ENCODE measurements at places on chromosomes 2 and 18.

DNA sequence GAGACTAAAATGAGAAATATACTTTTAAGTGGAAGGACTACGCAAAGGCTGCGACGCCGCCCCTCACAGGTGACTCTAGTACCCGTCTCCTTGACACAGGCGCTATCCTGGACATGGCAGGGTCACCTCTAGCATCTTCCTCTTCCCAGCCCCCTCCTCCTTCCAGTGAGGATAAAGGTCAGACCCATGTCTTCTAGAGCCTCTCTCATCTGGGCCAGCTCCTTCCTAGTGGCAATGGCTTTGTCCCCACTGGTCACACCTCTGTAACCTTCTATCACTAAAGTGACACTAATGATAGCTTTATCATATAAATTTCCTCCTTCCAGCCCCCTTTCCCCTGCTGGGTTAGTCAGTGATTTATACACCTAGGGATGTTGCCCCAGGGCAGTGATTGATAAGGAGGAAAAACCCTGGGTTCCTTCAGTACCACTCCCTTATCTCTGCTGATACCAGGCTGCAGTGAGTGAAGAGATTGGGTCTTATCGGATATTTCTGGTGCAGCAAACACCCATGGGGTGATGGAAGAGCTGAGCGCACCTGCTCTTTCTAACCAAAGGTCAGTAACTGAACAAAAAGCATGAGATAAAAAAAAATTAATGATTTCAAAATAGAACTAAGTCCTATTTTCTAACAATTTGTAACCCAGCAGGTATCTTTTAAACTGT, 62.0 kb upstream of the FZD5 start:
- no peak for DNase-seq

DNA sequence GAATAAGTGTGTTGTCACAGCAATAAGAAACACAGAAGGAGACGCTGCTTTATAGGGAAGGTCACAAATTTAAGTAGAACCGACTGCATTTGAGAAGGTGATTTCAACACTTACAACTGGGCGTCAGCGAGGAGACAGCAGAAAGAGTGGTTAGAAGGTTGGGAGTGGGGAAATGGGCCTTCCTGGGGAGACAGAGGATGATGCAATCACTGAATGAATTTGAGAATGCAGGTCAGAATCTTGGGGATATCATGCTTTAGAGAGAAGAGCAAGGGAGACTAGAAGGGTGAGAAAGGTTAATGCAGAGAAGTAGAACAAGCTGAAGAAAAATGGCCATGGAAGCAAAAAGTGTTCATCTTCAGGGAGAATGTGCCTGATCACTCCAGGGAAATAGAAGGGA, 616.1 kb upstream of the FAM98A start:
- DNase-seq, result no peak

- no peak for DNase-seq
Observed at GRCh38 chr2:175579646-175580045, 398.1 kb upstream of the ATP5MC3 start.

DNA sequence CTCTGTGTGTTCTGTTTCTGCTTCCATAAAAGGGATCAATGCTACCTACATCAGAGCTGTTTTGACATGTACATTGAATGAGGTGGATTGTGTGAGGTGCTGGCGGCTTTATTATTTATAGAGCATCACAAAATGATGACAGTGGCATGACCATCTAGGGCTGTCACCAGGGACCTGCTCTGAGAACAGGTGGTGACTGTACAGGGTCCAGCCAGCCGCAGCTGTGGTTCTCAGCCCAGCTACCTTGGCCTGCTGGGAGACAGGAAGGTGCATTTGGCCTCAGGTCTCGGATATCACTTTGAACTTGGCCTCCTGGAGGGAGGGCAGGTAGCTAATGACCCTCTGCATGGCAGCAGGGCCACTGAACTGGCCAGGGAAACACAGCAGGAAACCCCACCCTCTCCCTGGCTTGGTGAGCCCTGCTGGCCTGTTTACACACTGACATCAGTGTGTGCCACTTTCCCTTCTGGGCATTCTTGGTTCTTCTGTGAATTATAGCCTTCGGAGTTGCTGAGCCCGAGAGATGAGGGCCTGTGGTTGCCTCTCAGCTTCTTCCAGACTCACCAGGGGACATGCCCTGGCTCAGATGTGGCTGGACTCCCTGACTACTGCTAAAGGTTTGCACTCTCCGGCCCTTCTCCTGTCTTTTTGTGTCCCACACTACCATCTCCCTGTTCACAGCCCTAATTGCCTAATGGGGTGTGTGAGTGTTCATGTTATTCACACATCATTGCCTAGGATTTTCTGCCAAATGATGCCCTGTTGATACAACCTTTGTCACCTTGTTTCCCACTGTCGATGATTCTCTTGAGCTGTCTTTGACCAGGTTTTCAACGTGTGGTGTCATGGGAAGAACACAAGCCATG, 109.2 kb upstream of the RAB12 start:
- no peak for DNase-seq

GRCh38 chr2:219946529-219946928, 319.1 kb downstream of the SLC4A3 start:
- DNase-seq, result no peak

DNA sequence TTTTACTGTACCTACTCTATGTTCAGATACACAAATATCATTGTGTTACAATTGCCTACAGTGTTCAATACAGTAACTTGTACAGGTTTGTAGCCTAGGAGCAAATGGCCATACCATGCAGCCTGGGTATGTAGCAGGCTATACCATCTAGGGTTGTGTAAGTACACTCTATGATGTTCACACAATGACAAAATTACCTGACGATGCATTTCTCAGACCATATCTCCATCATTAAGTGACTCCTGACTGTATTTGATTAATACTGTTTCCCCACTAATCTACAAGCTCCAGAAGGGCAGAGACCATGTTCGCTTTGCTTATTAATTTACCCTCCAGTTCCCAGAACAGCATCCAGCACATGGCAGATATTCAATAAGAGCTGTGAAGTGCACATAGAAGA, 372.2 kb downstream of the METTL4 start:
- DNase-seq, result no peak

DNA sequence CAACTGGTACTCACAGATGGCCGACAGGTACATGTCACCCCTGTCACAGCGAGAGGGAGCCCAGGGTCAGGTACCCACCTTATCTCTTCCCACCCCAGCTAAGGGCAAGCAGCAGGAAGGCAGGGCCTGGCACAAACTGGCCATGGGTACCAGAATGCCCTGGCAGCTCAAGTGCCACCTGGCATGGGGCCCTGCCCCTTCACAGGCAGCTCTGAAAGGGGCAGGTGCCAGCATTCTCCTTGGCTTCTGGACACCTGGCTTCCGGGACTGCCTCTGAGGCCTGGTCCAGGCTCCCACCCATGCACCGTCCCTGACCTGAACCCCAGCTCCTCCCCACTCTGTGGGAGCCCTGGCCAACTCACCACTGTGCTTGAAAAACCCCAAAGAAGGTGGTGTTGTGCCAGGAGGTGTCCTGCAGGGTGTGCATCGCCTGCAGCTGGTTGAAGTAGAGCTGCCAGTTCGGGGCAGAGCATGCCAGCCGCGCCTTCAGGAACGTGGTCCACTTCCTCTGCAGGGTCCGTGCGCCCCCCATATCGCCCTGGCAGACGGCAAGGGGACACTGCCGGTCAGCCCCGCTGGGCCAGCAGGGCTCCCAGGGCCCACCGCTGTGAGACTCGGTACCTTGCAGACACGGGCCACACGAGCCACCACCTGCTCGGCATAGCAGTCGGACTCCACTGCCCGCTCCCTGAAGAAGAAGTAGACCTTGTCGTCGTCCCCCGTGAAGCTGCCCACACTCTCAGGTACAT, 5.4 kb downstream of the SEMA4C start:
- DNase-seq, result no peak
